ENCODE measurements at places on chromosomes 16 and 17. TPM values are rescaled to one million over a fixed set of nuclear protein-coding genes. Genes with fewer than 3 reads are reported as not detected.

PIRT gene
- not detected for polyA plus RNA-seq

DHRS7C gene
- polyA plus RNA-seq, result not detected

TBC1D24 gene
- 6.4 TPM for polyA plus RNA-seq

HIC1 gene
- 12.7 TPM for polyA plus RNA-seq

NSMCE1 gene
- 37.2 TPM for polyA plus RNA-seq

UTS2R gene
- polyA plus RNA-seq, result not detected

HOXB1 gene
- not detected for polyA plus RNA-seq

IL34 gene
- 5.1 TPM for polyA plus RNA-seq

KRTAP4-1 gene
- polyA plus RNA-seq, result not detected

SCGB1C2 gene
- not detected for polyA plus RNA-seq

PYDC1 gene
- not detected for polyA plus RNA-seq

KRTAP4-3 gene
- polyA plus RNA-seq, result not detected

CRYBA1 gene
- not detected for polyA plus RNA-seq

TEKT5 gene
- polyA plus RNA-seq, result 0.15 TPM

ASGR2 gene
- polyA plus RNA-seq, result not detected

TBC1D3K gene
- not detected for polyA plus RNA-seq

YBX2 gene
- not detected for polyA plus RNA-seq

PRDM7 gene
- not detected for polyA plus RNA-seq

PVALEF gene
- polyA plus RNA-seq, result not detected

KRT34 gene
- polyA plus RNA-seq, result 0.29 TPM

SPATA32 gene
- polyA plus RNA-seq, result not detected

TEX19 gene
- polyA plus RNA-seq, result 0.04 TPM

CRISPLD2 gene
- 103 TPM for polyA plus RNA-seq

KCNJ16 gene
- not detected for polyA plus RNA-seq

G6PC3 gene
- polyA plus RNA-seq, result 87.4 TPM

MAZ gene
- 58.4 TPM for polyA plus RNA-seq

NPIPB8 gene
- 0.81 TPM for polyA plus RNA-seq

EFCAB13 gene
- 1.6 TPM for polyA plus RNA-seq

KRT23 gene
- polyA plus RNA-seq, result not detected

GFAP gene
- polyA plus RNA-seq, result 0.46 TPM

KRT20 gene
- polyA plus RNA-seq, result not detected

PERCC1 gene
- not detected for polyA plus RNA-seq

ANKRD13B gene
- polyA plus RNA-seq, result 2.7 TPM

TMEM204 gene
- polyA plus RNA-seq, result 6.2 TPM

MTSS2 gene
- polyA plus RNA-seq, result 57.9 TPM
